ENCODE measurements at places on chromosomes 6 and 20. TPM values are rescaled to one million over a fixed set of nuclear protein-coding genes. Genes with fewer than 3 reads are reported as not detected.

Gene FNDC11
- total RNA-seq, result 0.32 TPM

Gene GLO1
- total RNA-seq, result 91.4 TPM

Gene E2F3
- total RNA-seq, result 7.8 TPM

Gene TUBB2B
- 0.46 TPM for total RNA-seq

Gene CPXM1
- total RNA-seq, result 1.3 TPM

Gene LZTS3
- 21.5 TPM for total RNA-seq

Gene PBOV1
- not detected for total RNA-seq

DNA sequence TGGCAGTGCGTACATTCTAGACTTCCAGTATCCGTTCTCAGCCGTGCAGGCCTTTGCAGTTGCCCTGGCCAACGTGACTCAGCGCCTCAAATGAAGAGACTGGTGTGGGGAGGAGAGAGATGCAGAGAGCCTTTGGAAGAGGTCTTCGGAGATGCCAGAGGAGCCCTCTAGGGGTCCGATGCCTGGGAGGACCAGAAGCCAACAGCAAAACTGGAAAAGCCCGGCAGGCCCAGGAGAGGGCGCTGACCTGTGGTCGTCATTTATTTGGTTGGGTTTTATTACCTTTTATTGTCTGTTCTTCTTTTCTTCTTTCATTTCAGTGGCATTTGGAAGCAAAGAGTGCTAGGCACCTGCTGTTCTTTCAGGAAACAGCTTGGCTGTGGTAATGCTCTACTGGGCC lies 53.3 kb upstream of the TMEM181 start:
- no peak overlapping the region for H3K4me3 ChIP-seq
- H3K4me1 ChIP-seq, result no peaks in the 10 kb centered on the region
- H3K36me3 ChIP-seq, result peaks cover 14% of the 10 kb centered on the region
- no peaks in the 10 kb centered on the region for H3K27me3 ChIP-seq
- no peak for DNase-seq
- no peak overlapping the region for H3K27ac ChIP-seq

DNA sequence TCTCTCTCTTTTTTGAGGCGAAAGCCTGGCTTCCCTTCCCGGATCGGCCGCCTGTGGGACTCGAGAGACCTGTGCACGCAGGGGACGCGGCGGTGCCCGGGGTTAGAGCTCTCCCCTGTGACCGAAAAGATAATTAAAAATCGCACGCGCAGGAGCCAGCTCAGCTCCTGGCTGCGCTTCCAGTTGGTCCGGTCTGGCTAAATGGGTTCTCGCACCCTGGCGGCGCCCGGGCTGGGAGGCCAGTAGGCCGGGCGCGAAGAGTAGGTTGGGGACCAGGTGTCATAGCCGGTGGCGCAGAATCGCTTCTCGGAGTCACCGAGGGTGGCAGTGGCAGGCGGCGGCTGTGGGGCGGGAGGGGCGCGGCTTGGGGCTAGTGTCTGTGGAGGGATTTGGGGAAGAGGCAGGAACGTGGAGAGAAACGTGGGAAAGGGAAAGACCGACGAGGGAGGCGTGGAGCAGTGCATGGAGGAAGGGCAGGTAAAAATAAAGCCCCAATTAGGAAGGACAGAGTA lies 41.9 kb upstream of the SUPT3H start:
- peak; percentile 85 for DNase-seq
- H3K4me3 ChIP-seq, result peak overlapping the region; percentile 58
- H3K4me1 ChIP-seq, result peaks cover 15% of the 10 kb centered on the region
- H3K27me3 ChIP-seq, result peaks cover 53% of the 10 kb centered on the region
- H3K36me3 ChIP-seq, result no peaks in the 10 kb centered on the region

DNA sequence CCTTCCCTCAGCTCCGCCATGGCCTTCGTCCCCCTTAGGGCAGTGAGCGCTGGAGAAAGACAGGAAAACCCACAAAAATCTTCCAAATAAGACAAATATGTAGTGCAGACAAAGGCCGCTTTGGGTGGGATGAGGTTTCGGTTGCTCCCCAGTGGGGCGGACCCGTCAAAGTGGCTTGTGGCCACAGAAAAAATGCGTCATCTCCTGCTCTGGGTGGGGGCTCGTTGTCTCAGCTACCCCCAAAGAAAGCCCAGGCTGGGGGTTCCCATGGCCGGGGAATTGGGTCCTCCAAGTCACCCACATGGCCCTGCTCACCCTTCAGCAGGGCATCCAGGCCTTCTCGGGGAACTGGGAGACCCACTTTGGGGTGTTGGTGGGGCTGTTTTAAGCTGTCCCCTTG lies 21.9 kb upstream of the SCUBE3 start:
- H3K36me3 ChIP-seq, result no peaks in the 10 kb centered on the region
- H3K4me1 ChIP-seq, result no peaks in the 10 kb centered on the region
- no peak overlapping the region for H3K27ac ChIP-seq
- no peak overlapping the region for H3K4me3 ChIP-seq

GRCh38 chr20:45289942-45290676 lies 16.5 kb upstream of the RBPJL start:
- DNase-seq, result no peak
- no peaks in the 10 kb centered on the region for H3K36me3 ChIP-seq
- no peak overlapping the region for H3K27ac ChIP-seq
- no peak overlapping the region for H3K4me3 ChIP-seq

GRCh38 chr6:2993755-2994317 lies 5.9 kb upstream of the NQO2 start:
- no peaks in the 10 kb centered on the region for H3K36me3 ChIP-seq
- H3K4me3 ChIP-seq, result no peak overlapping the region
- H3K27me3 ChIP-seq, result no peaks in the 10 kb centered on the region
- H3K27ac ChIP-seq, result no peak overlapping the region

DNA sequence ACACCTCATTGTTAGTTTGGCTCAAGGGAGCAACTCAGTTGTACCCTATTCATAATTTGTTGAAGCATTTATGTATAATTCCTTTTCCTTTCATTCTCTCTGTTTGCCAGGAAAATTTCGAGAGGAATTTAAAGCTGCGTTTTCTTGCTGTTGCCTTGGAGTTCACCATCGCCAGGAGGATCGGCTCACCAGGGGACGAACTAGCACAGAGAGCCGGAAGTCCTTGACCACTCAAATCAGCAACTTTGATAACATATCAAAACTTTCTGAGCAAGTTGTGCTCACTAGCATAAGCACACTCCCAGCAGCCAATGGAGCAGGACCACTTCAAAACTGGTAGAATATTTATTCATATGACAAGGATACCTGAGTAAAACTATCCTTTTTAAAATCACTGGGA lies 45.2 kb upstream of the GFRAL start:
- H3K27me3 ChIP-seq, result no peaks in the 10 kb centered on the region
- H3K36me3 ChIP-seq, result no peaks in the 10 kb centered on the region
- no peak for DNase-seq
- no peak overlapping the region for H3K4me3 ChIP-seq

DNA sequence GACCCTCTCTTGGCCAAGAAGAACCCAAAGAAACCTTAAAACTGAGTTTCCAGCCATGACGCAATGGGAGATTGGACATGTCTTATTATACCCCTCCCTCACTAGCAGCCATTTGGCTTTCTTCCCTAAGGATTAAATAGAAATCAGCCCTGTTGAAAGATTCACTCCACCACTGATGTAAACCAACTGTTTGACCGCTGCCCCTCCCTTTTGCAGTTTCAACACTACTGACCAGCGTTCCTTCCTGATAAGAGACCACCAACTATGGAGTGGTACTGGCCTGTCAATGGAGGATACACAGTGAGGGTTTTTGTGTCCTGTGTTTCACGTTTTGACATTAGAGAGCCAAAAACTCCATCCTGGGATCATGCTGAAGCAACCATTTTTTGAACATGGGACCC lies 53.2 kb upstream of the CD2AP start:
- H3K4me3 ChIP-seq, result no peak overlapping the region
- H3K4me1 ChIP-seq, result no peaks in the 10 kb centered on the region
- H3K36me3 ChIP-seq, result no peaks in the 10 kb centered on the region
- no peak overlapping the region for H3K27ac ChIP-seq
- DNase-seq, result no peak

DNA sequence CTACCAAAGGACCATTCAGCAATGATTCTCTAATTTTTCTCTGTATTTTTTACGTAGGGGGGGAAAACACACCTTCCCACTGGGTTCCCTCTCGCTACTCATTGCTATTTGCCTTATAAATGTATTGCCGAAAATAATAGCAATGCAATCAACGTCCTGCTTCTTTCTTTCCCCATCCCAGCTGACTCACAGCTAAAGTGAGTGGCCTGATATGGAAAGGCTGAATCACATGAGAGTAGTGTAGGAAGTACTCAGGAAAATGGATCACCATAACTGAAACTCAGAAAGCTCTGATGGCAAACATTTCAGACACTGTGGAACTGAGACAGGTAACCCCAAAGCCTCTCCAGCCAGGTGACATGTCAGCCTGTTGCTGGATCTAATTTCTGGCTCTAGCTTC lies 49.3 kb upstream of the SRPK1 start:
- no peak for DNase-seq
- no peak overlapping the region for H3K27ac ChIP-seq
- H3K36me3 ChIP-seq, result no peaks in the 10 kb centered on the region
- H3K4me3 ChIP-seq, result no peak overlapping the region
- no peaks in the 10 kb centered on the region for H3K27me3 ChIP-seq
- H3K4me1 ChIP-seq, result no peaks in the 10 kb centered on the region

DNA sequence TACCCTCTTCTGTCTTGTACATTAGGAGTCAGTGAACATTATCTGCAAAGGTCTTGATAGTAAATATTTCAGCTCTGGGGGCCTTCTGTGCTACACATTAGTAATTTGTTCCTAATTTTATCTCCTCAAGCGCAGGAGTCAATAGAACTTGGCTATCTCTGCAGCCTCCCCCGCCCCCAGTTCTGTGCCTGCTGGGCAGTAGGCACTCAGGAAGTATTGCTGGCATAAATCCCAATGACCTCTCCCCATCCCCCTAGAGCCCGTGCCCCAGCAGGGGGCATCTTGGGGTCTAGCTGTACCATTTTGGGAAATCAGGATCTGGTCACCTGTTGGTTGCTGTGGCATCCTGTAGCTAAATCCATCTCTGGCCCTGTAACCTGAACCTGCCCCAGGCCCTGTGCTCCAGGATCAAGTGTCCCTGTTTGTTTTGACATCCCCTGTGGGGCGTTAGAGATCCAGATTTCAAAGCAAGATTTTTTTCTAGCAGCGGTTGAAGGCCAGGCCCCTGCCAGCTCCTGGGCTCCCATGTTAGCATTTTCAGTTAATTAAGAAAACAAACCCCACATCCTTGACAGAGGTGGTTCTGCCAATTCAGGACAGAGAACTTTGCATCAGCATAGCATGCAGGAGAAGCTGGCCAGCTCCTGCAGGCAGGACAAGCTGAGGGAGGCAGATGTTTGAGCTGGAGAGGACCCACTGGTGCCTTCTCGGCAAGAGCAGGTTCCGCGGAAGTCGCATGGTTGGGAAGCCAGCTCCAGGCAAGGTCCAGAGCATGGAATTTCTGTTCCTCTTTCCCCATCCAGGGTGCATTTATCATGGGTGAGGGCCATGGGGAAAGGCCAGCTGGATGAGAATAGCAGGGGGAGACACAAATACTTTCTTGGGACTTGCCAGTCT lies 32.1 kb downstream of the DAAM2 start:
- H3K4me1 ChIP-seq, result peaks cover 46% of the 10 kb centered on the region
- no peak for DNase-seq
- peak overlapping the region; percentile 51 for H3K27ac ChIP-seq
- no peak overlapping the region for H3K4me3 ChIP-seq
- H3K27me3 ChIP-seq, result no peaks in the 10 kb centered on the region
- H3K36me3 ChIP-seq, result no peaks in the 10 kb centered on the region

DNA sequence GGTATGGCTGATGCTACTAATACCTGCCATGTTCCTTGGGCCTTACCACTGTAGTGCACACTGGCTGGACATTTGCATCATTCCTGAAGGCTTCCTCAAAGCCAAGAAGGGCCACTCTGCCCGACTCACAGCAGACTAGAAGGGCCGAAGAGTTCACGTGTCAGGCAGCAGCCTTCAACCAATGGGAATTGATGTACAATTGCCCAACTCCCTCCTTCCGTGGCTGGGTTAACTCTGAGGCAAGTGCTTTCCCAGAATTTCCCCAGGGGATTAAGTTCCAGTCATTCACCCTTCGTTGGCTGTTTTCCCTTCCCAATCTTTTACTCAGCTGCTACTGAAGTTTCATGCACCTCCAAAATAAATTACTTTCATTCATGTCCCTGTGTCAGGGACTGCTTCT lies 29.8 kb downstream of the PSMB9 start:
- H3K27ac ChIP-seq, result no peak overlapping the region
- H3K36me3 ChIP-seq, result no peaks in the 10 kb centered on the region
- peaks cover 6% of the 10 kb centered on the region for H3K4me1 ChIP-seq

DNA sequence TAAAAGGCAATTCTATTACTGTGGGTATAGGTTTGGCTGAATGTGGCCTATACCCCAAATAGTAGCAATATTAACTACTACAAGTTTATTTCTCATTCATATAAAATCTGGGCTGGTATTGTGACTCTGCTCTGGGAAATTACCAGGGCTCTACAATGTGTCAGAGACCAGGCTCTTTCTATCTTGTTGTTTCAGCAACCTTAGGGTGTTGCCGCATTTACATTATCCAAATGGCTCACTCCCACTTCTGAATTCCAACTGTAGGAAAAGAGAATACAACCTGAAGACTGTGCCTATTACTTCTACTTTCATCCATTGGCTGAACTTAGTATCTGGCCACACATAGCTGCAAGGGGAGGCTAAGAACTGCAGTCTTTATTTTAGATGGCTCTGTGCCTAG lies 106.7 kb upstream of the CENPW start:
- H3K4me3 ChIP-seq, result no peak overlapping the region
- no peaks in the 10 kb centered on the region for H3K4me1 ChIP-seq
- H3K36me3 ChIP-seq, result no peaks in the 10 kb centered on the region
- no peaks in the 10 kb centered on the region for H3K27me3 ChIP-seq
- DNase-seq, result no peak

DNA sequence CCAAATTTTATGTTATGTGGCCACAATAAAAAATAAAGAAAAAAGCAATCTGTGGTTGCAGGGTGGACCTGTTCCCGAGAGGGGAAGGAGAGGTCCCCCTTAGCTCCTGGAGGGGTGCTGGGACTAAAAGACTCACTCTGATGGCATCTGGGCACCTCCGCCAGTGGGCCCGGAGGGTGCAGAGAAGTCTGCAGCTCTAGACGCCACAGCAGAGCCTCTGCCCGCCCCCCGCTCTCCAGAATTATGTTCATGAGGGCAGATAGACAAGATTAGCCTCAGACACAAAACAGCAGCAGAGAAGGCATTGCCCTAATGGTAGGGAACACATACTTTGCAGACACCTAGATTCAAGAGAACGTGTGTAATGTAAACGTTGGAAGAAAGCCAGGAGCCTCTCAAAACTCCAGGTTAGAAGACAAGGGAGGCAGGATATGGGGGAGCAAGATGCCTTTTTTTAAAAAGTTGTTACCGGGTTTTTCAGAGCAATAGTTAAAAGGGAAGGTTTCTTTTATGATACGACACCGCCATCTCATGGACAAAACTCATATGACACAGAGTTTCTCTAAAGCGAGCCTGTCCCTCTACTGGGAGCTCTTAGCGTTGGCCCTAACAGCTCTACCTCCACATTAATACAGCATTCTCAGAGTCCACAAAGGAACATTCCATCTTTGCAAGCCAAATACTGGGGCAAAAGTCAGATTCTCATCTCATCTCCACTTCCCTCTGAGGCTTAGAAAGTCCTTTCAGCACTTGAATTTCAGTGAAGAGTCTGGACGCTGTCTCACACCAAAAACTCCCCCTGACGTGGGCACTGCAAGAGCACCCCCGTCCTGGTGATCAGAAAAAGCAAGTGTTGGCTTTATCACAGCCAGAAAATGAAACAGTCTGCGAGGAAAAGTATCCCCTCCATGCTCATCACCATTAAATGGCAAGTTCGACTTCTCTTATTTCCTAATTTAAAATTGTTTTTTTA lies 47.2 kb downstream of the FOXF2 start:
- no peak for DNase-seq
- no peaks in the 10 kb centered on the region for H3K36me3 ChIP-seq
- H3K4me1 ChIP-seq, result no peaks in the 10 kb centered on the region
- peaks cover 19% of the 10 kb centered on the region for H3K27me3 ChIP-seq

- peaks cover 23% of the 10 kb centered on the region for H3K27me3 ChIP-seq
- H3K27ac ChIP-seq, result no peak overlapping the region
These were observed 19.3 kb downstream of the RAET1L start for GRCh38 chr6:150005761-150006651.

All from upper lobe of right lung (tissue), 1 donor.